Activated CD4-positive, alpha-beta T cell treated with anti-CD3 and anti-CD28 coated beads for 36 hours (primary cell): ENCODE measurements at places on chromosomes 6 and 20.

DNA sequence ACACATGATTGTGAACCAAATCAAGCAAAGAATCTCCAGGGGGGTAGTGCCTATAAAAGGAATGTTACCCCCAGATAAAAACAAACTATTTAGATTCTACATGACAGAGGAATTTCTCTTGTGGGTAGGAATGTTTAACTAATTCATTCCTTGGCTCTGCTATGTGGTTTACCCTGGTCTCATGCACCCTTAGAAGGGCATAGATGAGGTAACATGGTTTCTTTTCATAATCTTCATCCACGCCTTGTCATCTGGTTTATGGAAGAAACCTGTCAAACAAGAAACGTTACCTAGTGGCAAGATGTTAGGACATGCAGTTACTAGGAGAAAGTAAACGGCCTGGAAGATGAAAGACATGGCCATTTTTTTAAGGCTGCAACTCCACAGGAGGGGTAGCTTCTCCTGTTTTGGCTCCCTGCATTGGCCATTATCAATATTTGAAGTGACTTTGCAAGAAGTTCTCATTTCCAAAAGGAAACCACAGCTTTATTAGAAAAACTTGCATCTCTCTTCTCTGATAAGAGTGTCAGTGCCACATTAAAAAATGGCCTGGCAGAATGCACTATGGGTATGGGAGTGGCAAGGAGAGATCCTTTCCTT lies 45.5 kb downstream of the STX11 start:
- no peak for DNase-seq

DNA sequence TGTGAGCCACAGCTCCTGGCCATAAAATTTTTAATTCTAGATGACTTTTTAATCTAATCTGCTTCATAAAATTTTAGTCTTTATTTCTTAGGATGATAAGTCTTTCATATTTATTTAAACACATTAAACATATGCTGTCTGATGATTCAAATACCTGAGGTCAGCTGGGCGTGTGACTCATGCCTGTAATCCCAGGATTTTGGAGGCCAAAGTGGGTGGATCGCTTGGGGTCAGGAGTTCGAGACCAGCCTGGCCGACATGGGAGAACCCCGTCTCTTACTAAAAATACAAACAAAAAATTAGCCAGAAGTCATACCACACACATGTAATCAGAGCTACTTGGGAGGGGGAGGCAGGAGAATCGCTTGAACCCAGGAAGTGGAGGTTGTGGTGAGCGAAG lies 53.1 kb downstream of the RBM24 start:
- no peak for DNase-seq

- DNase-seq, result no peak
Measured at GRCh38 chr6:44598679-44599078, 211.2 kb downstream of the CDC5L start.

- DNase-seq, result no peak
Measured at GRCh38 chr6:50714487-50715379, 1.4 kb downstream of the TFAP2D start.

DNA sequence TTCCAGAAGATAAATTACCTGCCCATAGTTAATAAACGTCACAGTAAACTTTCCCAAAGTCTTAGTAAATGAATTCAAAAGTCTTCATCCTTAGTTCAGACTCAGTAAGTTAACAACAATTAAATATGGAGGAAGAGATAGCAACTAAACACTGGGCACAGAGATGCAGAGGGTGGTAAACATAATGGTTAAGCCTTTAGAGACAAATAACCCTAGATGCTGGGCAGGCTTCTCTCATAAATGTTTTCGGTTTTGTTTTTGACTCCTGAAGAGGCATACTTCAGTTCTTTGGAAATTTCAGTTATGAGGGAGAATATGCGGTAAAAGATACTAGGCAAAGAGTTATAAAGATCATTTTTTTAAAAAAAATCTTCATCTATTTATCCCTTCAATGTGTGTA lies 369.8 kb downstream of the FRK start:
- DNase-seq, result no peak

GRCh38 chr6:152236370-152237097 lies 400.6 kb downstream of the SYNE1 start:
- no peak for DNase-seq

- no peak for DNase-seq
Measured at GRCh38 chr20:36497856-36498255, 43.5 kb upstream of the MYL9 start.

DNA sequence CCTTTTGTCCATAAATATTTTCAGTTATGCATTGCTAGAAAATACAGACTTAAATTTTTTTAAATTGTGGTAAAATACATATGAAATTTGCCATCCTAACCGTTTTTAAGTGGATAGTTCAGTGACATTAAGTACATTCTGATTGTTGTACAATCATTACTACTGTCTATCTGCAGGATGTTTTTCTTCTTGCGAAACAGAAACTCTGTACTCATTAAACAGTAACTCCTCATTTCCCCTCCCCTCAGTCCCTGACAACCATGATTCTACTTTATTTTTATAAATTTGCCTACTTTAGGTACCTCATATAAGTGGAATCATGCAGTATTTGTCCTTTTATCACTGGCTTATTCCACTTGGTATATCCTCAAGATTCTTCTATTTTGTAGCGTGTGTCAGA lies 21.3 kb downstream of the TAF11 start:
- DNase-seq, result no peak
